Activated CD8-positive, alpha-beta T cell treated with anti-CD3 and anti-CD28 coated beads, Interleukin-2, amount 10 ng/mL, durations not matched to agents 7 days and 5 days (primary cell): ENCODE measurements at places on chromosomes 12 and 14. TPM values are rescaled to one million over a fixed set of nuclear protein-coding genes. Genes with fewer than 3 reads are reported as not detected.

The PLA2G1B gene
- not detected for total RNA-seq

The EPYC gene
- not detected for total RNA-seq

The KRT3 gene
- total RNA-seq = not detected

DNA sequence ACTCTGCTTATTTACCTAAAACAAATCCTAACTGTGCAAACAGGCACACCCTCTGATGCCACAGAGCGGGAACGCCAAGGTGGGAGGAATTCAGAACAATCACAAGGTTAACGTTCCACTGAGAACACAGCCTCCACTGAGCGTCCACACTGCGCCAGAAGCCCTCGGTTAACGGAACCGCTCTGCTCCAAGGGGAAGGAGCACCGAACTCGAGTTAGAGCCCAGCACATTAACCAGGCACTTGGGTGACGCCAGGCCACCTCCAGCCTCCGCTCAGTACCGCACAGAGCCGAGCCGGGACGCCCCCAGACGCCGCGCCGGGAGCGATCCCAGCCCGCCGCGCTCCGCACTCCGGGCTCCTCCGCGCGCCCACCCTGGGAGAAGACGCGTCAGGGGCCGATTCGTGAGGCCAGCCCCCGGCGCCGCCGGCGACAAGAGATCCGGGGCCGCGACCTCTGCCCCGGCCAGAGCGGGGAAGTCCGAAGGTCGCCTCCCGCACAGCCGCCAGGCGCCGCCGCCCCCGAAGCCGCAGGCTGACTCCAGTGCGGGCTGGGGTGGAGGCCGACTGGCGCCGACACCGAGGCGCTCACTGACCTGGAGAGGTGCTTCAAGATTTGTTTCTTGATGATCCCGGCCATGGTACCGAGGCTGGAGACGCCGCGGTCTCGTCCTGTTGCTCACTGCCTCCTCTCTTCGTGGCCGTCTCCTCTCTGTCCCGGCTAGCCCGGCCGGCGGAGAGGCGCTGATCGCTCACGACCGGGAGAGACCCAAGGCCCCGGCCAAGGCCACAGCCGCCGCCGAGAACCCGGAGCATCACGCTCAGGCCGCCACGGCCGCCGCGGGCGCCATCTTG is 450 bp downstream of the BLTP3B start:
- peak; percentile 54 for DNase-seq

DNA sequence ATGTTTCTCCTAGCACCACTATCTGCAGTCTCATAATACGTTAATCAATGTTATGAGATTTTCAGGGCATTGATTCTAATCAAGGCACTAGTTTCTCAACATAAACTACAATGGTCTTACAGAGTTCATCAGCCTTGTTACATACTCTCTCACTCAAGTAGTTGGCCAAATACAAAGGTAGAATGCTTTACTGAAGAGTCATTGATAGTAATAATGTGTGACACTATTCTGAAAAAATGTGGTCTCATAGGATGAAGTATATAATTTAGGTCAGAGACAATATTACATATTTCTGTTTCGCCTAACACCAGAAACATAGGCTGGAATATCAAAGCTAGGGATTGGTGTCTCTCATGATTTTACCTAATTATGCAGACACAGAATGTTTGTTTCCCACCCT is 35.2 kb upstream of the MDGA2 start:
- DNase-seq = no peak
